Forelimb muscle (tissue), 1 donor: ENCODE measurements at places on chromosomes 13 and 19.

DNA sequence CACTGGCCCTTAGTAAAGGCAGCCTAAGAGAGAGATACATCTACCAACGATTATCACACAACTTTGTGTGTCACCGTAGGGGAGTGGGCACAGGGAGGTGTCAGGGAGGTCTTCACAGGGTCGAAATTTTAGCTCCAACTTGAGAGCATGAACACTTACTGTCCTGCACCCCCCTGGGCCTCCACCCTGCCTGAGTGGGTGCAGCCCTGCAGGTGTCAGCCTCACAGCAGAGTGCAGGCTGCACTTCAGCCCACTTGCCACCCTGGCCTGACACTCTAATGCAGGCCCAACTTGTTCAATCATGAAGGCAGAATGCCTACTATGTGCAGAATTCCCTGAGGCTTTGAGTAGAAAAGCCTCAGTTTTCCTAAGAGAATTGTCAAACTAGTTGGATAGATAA is 4.0 kb upstream of the SMAD9 start:
- DNase-seq = no peak

DNA sequence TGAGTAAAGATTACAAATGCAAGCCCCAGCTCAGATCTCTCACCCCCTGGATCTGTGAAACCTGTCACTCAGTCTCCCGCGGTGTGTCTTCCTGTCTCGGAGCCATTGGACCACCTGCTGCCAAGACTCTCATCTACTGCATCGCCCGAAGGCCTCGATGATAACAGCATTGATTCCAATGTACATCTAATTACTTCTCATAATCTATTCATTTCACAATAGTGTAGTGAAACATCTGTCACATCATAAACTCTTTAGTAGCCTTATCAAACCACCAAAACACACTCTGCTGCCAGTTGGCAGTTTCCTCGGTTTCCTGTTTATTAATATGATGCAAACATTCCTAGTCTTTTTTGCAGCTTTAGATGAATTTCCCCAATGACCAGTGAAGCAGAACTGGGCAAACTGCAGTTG is 220.3 kb downstream of the POU4F1 start:
- DNase-seq = peak; percentile 20

DNA sequence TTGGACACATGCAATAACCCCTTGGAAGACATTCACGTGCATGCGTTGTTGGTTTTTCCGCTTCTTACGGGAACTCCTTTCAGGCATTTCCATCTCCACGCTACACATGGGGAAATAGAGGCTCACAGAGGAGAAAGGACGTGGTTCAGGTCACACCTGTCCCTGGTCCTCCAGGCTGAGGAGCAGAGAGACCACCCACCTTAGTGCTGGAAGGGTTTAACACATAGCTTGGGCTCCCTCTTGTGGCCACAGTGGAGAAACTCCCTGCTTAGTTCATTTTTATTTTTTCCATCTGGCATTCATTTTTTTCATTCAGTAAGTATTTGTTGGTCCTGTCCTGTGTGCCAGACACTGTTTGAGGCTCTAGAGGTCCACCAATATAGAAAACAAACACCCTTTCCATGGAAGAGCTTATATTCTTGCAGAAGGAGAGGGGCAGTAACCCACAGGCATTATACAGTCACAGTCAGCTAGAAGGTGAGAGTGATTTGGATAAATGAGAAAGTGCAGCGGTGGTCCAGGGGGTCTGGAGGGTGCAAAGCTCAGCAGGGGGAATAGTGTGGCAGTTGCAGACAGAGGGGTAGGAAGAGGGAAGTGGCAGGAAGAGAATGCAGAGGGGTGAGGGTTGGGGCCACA is 24.2 kb upstream of the TTYH1 start:
- peak; percentile 36 for DNase-seq

DNA sequence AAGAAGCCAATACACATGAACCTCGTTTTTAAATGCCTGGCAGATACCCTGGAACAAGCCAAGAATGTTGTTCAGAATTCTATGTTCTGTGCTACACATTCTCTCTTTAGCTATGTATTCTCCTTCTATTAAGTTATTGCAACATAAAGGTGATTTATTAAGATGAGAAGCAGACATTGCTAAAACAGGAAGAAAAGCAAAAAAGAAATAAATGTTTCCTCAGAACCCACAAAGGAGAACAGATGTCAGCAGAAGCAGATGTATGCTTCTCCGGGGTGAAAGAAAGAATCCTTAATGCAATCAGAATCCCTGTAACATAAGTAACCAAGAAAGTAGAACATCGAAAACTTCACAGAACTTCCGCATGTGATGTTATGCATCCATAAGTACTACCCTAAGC is 302.9 kb downstream of the DCT start:
- DNase-seq = no peak

DNA sequence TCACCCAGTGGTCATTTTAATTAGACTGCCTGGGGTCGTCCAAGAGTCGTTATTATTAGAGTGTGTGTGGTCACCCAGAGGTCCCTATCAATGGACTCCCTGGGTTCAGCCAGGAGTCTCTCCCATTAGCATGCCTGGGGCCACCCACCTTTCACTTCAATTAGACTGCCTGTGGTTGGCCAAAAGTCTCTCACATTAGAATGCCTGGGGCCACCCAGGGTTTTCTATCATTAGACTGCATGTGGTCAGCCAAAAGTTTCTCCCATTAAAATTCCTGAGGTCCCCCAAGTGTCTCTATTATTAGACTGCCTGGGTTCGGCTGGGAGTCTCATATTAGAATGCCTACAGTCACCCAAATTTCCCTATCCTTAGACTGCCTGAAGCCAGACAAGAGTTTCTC is 1472.6 kb downstream of the UQCRFS1 start:
- DNase-seq = no peak
